ENCODE measurements at places on chromosomes 7 and 10.

- DNase-seq: no peak
Measured at GRCh38 chr7:151131592-151132293, 35.8 kb downstream of the GBX1 start.

- DNase-seq: no peak
Measured at GRCh38 chr10:102538811-102539210, 35.0 kb downstream of the SUFU start.

DNA sequence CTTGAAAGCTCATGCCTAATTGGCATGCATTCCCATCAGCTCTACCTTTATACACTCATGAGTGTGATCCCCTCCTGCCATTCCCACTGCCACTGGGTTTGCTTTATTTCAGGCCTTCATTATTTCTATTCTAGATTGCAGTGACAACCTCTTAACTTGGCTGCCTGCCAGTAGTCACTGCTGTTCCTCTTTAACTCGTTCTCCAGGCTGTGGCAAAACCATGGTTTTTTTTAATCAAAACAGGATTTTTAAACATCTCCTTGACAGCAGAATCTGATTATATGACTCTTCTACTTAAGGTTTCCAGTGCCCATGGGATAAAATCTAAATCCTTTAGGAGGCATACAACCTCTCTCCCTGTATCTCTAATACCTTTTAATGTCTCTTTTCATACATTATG lies 223.7 kb upstream of the PCDH15 start:
- peak; percentile 1 for DNase-seq

DNA sequence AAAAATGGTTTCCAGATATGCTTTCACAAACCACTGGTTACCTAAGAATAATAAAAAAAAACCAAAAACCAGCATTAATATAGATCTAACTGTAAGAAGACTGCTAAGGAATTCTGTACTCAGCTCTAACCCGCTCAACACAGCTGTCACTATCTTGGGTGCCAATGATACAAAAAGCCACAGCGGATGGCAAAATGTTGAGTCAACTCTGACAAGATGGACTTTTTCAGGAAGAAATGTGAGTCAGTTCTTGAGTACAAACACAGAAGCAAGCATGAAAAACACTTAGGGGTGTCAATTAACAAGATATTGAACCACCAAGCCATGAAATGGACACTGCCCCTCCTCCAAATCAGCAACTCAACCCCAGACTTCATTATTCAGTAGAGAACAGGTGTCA lies 55.0 kb downstream of the CTTNBP2 start:
- no peak for DNase-seq

DNA sequence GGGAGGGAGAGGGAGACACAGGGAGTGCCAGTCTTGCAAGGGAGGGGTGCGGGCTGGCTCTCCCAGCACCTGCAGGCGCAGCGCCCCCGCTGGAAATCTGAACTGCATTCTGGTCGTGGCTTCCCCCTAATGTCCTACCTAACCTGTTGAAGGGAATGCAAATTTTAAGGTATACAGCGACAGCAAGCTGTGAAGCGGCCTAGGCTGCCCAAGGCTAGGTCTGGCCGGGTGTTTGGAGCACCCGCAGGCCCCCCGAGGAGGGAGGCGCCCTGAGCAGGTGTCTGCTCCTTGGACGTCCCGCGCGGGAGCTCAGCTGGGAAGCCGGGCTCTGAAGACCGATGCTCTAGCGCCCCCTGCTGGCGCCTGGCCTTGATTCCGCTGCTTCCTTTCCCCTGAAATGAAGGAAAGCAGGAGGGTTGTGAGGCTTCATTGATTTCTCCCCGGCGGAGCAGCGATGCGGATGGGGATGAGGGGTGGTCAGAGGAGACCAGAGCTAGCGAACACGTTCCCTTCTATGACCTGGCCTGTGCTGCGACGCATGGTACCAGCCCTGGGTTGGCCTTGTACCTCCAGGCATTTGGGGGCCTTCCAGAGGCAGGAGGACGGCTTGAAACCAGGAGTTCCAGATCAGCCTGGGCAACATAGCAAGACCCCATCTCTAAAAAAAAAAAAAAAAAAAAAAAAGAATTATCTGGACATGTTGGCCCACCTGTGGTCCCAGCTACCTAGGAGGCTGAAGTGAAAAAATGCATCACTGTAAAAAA lies 601.3 kb downstream of the GALNT17 start:
- peak; percentile 73 for DNase-seq

GRCh38 chr7:116328161-116328560 lies 117.8 kb downstream of the TES start:
- peak; percentile 49 for DNase-seq

DNA sequence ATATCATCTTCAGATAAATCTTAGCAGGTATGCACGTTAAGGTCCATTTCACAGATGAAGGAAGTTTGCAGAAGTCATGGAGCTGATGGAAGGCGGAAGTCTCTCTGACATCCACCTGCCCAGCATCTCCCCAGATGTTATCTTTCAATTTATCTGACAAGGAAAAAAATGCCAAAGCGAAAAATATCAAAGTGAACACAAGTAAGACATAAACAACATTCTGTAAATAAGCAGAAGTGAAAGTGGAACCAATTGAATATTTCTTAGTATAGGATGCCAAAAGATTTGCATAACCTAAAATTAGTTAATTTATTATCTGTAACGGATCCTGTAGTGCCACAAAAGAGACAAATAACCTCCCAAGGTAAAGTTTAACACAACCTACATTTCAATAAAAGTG lies 73.6 kb upstream of the NEBL start:
- DNase-seq: no peak

DNA sequence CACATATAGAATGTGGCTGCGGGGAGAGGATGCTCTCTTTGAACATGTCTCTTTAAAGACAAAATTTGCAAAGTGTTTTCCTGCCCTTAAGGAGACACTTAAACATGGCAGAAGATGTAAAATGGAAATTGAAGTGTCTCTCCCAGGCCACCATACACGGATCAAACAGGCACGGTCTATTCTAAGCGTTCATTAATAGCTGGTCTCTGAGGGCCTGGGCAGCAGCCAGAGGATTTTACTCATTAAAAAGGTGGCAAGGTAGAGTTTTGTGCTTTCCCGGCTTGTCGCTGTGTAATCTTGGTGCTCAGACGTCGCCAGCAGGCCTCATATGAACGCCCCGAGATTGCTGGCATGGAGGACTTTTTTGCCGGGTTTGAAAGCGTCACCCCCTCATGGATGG lies 205.5 kb downstream of the EMX2 start:
- no peak for DNase-seq

DNA sequence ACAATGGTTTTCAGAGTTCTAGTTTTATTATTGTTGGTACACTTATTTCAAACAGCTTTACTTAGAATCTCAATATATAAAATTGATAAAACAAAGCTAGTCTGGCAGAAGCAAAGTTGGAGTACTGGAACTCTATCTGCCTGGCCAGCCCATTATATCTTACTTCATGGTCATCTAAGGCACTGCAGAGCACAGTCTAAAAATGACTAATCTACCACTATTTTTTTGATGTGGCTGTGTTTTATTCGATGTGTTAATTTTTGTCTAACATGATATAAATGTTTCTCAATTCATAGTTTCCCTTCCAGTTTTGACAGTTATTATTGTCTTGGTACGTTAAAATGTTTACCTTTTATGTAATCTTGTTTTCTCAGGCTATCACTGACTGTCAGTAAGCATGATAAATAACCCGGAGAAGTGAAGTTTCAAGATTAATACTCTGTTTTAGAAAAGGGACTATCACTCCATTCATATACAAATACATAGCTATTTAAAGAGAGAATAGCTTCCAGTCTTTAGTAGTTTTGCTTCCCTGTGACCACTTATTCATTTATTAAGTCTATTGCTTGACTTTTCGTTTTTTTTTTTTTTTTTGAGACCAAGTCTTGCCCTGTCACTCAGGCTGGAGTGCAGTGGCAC lies 60.6 kb upstream of the CSTF2T start:
- DNase-seq: no peak
